ENCODE measurements at places on chromosomes 5 and 9.

DNA sequence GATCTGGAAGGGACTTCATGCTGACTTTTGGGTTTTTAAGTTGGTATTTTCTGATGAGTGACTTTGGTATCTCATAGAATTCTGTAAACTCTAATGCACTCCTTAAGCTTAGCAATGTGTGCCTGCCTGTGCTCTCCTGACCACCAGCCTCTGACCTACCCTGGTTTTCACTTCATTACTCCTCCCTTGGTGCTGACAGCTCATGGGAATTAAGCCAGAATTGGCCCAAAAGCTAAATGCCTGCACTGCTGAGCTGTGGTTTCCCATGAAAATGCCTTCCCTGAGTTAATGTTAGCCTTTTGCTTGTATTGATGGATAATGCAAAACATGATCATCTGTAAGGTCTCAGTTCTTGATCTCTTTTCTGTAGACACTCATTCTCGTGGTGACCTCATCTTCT is 308.0 kb downstream of the DOCK8 start:
- no peak for DNase-seq

- DNase-seq: no peak
Observed at GRCh38 chr9:77802064-77802463, 153.9 kb upstream of the GNA14 start.

DNA sequence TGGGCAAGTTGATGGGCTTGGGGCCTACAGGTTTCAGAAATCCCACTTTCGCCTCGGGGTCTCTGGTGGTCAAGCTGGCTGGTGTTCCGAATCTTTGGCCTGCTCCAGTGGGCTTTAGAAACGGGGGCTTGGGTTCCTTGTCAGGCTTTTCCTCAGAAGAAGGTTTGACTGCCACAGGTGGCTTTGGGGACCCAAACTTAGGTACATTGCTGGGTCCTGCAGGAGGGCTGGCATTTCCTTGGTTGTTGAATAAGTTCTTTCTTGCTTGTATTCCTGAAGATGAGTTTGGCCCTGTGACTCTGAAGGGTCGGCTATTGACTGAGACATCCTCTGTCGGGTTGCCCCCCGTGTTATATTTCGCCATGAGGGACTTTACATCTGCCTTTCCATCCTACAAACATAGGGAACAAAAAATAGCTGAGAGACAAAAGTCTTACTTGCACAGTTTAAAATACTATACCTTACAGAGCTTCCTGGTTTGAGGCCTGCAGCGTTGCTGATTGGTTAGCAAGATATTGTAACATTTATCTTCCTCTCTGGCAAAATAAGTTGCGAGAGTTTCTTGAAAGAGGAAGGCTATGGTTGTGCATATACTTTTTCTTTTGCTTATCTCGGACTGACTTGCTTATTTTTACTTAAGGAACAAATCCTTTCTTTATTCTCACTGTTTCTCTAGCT is 16.6 kb downstream of the FYB1 start:
- DNase-seq: no peak

DNA sequence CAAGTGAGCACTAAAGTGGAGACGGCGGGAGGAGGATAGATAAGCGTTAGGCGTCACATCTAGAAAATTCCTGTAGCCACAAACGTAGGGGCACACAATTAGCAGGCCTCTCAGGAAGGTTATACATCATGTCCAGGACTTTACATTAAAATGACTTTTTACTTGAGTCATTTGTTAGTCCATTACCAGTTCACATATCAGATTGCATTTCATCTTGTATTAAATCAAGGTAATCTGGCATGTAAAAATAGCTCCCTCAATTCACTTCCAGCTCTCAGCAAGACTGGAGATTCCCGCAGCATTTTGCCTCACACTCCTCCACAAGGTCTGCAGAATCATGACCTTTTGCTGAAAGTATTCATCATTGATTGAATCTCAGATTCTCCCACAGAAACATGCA is 118.8 kb downstream of the PRDM6 start:
- no peak for DNase-seq

DNA sequence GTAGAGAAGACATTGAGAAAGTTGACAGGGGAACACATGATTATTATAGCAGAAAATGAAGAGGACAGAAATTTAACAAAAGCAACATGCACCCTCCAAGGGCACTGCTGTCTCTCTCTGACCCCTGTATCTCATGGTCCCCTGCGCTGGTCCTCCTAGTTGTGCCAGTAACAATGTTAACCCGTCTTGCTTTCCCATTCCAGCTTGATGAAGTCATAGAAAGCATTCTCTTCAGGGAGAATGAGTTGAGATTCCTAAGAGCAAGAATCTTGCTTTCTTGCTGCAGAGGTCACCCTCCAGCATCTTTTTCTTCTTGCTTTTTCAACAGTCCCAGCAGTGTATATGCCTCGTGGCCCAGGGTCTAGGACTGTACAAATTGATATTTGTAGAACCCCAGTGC is 279.6 kb upstream of the ADAMTSL1 start:
- DNase-seq: no peak

GRCh38 chr9:113875459-113876150 is 504 bp upstream of the ZNF618 start:
- DNase-seq: peak; percentile 48

DNA sequence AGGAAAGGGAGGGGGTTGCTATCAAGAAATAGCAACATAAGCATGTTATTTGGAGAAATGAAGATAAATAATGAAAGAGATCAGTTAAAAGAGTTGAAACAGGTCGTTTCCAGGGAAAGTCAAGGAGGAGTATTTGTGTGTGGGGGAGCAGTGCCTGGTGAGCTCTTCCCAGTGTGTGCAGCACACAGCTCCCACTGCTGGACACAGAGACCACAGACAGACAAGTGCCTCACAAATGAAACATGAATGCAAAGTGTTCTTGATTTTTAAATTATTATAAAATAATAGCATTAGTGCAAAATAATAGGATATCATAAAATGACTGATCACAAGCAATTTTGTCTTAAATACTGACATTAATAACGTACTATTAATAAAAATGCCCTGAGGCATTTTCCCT is 40.8 kb downstream of the LIFR start:
- DNase-seq: peak; percentile 13

GRCh38 chr9:86563936-86564335 is 209.7 kb upstream of the TUT7 start:
- no peak for DNase-seq

DNA sequence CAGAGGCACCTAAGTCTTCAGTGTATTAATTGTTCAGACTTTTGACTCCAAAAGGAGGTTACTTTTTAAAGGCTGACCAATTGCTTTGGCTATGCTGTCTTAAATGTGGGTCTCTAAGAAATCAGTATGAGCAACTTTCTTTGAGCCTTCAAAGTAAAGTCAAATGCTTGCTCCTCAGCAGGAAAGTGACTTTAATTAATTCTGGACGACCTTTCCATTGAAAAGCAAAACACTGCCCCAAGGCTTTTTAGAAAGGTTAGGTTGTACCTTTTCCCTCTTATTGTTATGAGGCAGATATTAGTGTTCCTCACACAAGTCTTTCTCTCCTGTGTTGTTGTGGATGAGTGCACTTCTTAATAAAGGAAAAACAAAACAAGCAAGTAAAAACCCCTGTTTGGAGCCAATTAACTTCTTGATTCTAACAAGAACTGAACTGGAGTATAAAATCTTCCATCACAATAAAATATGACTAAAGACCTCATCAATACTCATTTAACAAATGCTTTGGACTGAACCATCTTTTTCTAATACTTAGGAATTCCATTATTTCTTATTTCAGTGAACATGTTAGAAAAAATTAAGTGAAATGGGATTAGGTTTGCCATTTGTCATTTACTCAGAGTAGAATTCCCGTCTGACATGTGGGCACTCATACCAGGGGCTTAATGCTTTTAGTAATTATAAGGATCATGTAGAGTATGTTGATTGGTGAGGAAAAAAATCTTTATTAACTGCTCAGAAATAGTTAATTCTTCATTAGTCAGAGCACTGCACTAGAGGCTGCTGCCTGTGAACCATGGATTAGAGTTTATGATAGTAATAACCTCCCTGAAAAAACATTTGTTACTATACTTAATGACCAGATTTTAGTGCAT is 159.1 kb upstream of the ZNF608 start:
- DNase-seq: no peak

DNA sequence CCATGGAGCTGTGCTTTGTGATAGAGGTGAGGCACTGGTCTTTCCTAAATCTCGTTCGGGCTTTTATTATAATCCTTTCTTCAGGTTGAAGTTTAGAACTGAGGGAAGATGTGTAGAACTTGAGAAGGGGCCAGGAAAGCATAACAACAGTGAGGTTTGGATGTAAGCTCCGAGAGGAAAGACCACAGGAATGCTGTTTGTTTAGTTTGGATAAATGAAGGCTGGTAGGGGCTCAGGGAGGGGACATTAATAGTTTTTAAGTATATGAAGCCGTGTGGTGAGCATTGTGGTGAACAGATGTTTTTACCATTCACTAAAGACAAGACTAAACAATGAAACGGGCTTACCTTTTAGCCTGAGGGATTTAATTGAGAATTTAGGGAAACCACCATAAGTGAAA is 130.8 kb downstream of the ARHGAP26 start:
- no peak for DNase-seq

DNA sequence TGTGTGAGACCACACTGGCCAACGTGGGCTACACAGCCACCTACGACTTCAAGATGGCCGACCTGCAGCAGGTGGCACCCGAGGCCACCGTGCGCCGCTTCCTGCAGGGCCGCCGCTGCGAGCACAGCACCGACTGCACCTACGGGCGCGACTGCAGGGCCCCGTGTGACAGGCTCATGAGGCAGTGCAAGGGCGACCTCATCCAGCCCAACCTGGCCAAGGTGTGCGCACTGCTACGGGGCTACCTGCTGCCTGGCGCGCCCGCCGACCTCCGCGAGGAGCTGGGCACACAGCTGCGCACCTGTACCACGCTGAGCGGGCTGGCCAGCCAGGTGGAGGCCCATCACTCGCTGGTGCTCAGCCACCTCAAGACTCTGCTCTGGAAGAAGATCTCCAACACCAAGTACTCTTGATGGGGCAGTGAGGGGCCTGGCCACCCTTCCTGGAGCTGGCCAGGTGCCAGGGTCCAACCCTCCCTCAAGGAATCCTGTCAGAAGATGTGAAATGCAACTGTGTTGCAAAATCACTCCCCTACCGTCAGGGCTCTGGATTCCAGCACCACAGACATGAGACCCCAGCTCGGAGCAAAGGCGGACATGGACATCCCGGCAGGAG is 11.1 kb downstream of the DIPK1B start:
- no peak for DNase-seq

- DNase-seq: no peak
Observed at GRCh38 chr5:112532654-112533360, 113.7 kb upstream of the EPB41L4A start.

DNA sequence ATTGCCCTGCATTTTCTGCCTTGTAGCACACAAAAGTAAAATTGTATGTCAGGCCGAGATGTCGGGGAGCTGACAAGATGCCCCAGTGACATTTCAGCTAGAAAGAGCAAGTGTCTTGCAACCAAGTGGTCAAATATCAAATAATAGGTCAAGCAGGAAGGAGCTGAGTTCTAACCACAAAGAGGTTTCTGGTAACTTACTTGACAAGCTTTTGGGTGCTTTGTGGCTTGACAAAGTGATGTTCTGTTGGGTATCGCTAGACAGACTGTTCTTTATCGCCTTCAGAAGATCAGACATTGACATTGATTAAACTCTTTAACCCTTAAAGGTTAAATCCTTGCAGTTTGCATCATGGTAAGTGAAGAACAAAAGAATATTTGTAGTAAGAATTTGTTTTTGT is 419.9 kb downstream of the CCDC171 start:
- no peak for DNase-seq

DNA sequence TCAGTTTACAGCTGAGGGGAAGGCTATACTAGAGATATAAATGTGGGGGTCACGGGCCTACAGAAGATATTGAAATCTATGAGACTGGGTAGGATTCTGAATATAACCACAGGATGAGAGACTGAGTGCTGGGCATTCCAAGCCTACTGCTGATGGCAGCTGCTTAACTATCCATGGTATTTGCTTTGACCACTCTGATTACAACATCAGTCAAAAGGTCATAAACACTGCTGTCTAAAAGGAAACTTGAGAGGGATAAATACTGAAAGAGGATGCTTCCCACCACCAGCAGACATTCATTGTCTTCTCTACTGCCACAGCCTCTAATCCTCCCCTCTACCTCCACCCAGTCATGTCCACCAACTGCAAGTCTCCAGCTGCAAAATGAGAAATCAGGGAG is 3.8 kb downstream of the ZNF622 start:
- no peak for DNase-seq

GRCh38 chr9:106953174-106953573 is 90.2 kb downstream of the ZNF462 start:
- DNase-seq: peak; percentile 63

DNA sequence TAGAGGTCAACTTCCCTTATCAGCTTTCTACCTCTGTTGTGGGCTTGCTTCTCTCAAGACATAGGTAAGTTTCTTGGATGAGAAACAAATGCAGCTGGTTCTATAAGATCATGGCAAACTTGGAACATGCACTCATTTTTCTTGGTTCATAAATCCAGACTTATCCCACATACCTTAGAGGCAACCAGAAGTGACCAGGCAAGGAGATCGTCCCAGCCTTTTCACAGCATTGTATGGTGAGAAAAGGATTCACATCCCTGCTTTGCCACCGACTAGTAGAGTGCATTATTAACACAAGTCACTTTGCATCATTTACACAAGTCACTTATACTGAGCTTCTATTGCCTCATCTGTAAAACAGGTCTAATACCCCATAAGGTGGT is 35.4 kb downstream of the LHFPL2 start:
- no peak for DNase-seq

DNA sequence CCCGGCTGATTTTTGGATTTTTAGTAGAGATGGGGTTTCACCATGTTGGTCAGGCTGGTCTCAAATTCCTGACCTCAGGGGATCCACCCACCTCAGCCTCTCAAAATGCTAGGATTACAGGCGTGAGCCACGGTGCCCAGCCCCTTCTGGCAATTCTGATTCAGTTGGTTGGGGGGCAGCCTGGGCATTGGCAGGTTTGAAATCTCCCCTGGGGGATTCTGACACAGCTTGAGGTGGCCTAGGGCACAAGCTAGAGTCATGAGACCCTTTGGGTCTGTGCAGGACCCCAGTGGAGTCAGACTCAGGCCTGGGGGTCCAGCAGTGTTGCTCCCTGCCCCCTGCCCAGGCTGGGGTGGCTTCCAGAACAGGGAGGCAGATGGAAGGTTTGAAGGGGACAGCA is 239.8 kb downstream of the PBX3 start:
- no peak for DNase-seq

GRCh38 chr5:59039296-59040023 is 456.6 kb downstream of the RAB3C start:
- peak; percentile 56 for DNase-seq
